ENCODE measurements at places on chromosomes 12 and 14.
A peak's percentile ranks its signal among the peaks of the same experiment; 100 is the strongest.

GRCh38 chr12:12480074-12480473, 82.6 kb downstream of the DUSP16 start:
- no peak for DNase-seq

- DNase-seq, result no peak
Observed at GRCh38 chr12:114439261-114439683, 33.3 kb upstream of the TBX5 start.

DNA sequence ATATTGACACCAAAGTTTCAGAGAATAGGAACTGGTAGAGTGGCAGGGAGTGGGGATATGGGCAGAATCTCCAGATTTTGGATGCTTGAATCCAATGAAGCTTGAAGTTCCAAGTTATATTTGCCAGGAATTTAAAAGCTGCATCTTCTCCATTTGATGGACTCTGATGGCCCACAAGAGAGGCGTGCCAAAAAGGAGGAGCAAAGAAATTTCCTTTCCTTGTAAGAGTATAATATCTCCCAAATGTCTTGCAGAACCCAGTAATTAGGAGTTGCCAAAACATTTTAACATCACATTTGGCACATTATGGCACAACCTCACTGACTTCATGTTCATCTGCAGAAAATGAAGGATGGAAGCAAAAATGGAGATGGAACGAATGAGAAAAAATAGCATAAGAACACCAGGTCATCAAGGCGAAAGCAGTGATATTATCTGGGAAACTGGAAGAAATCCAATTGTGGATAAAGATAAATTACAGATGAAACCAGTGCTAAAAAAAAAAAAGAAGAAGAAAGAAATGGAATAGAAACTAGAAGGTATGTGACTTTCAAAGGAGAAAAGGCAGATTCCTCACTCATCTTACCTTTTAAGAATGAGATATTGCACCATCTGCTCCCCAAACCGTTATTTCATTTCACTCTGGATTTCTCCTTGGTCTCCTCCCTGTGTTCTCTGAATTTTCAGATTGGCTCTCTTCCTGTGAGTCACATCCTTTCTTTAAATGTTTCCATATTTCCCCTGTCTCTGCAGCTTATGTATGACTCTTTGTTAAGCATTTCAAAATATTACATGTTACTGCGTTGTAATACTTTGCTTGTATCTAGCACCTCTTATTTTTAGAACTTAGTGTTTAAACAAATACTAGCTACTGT, 13.5 kb upstream of the FLRT2 start:
- DNase-seq, result no peak

GRCh38 chr14:50035214-50035613, 81.2 kb downstream of the VCPKMT start:
- no peak for DNase-seq

DNA sequence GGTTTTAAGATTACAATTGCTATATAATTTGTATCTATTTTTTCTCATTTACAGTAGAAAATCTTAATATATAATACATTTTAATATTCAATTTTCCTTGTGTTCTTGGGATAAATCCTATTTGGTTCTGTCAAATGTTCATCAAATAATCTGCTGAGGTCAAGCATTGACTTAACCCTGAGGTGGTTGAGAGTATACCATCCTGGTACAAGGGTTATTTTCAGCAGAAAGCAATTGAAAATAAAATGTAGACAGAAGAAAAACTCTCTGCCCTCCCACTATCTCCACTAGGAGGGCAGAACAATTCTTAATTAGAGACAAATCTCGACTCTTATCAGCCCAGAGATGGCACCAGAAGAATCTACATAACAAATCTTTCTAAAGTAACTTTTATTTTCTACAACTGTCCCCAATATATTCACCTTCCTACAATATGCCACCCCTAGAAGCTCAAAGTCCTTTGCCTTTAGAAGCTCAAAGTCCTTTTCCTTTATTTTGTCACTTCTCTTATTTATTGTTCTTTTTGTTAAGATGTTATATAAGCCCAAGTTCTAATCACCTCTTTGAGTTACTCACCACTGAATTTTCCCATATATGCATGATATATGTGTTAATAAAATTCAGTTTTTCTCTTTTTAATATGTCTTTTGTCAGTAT, 57.9 kb upstream of the ERGIC2 start:
- DNase-seq, result no peak

DNA sequence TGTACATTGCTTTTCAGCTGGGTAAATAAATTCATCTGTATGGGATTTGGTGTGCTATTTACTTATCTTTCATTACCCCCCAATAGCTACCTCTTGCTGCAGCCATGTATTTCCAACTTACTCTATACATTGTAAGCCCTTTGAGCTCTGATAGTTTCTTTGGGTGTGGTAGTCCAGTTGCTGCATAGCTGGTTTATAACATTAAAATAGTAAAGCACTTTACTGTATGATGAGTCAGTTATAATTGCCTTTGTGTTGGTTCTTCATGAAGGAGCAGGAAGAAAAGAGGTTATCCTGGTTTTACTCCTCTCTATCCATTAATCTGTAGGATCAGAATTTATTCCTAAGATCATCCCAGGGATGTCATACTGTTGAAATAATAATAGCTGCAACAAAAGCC, 15.7 kb downstream of the TBC1D30 start:
- no peak for DNase-seq

- no peak for DNase-seq
Observed at GRCh38 chr12:4171742-4172141, 101.8 kb upstream of the CCND2 start.

GRCh38 chr12:6205144-6205539, 4.9 kb downstream of the CD9 start:
- peak; percentile 75 for DNase-seq

DNA sequence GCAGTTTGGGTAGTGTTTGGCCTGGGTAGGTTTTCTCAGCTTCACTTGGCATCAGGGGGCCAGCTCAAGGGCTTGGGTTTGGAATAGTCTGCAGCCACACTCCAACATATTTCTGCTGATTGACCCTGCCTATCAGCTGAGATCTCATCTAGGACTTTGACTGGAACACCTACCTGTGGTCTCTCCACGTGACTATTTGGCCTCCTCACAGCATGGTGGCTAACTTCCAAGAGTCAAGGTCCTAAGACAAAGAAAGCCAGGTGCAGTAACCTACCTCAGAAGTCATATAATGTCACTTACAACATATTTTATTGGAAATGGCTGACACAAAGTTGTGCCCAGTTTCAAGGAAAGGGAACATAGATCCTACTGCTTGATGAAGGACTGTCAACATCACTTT, 481.0 kb downstream of the EGLN3 start:
- DNase-seq, result no peak

GRCh38 chr12:62718762-62719426, 216.1 kb downstream of the PPM1H start:
- DNase-seq, result no peak

GRCh38 chr14:91152499-91152898, 38.6 kb downstream of the DGLUCY start:
- no peak for DNase-seq

DNA sequence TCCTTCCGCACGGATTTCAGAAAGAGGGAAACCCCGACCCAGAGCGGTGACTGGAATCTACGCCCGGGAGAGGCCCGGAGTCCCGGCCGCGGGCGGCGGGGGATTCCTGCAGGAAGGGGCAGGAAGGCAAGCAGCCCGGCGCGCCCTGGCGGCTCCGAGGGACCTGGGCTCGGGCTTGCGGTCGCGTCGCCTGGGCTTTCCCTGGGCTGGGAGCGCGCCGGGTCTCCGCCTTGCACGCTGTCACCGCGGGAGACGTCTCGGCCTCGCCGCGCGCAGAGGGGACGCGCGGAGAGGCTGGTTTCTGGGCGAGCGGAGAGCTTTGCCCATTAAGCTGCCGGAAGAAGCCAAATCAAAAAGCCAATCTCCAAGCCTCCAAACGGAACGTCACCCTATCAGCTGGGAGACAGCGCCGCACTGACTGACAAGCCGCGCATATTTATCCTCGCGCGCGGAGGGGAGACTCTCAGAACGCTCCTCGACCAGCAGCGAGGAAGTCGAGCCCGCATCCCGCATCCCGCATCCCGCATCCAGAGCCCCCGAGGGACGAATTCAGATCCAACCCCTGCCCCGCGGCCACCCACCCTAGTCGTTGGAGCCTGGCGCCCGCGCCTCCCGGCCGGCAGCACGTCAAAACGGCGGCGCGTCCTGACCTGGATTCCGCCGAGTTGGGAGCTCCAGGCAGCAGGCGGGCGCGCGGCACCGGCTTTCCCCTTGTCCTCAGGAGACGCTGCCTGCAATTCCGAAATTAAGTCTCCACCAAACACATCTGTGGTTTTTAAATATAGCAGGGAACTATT, at the start of gene SLC8A3:
SLC8A3 (minus strand) TSS at position 293 of the 797 bp plus-strand sequence. CDS start 20,529 bp downstream, outside the sequence.
- no peak for DNase-seq

- DNase-seq, result no peak
Observed at GRCh38 chr12:71124835-71125460, 32.9 kb downstream of the TSPAN8 start.

DNA sequence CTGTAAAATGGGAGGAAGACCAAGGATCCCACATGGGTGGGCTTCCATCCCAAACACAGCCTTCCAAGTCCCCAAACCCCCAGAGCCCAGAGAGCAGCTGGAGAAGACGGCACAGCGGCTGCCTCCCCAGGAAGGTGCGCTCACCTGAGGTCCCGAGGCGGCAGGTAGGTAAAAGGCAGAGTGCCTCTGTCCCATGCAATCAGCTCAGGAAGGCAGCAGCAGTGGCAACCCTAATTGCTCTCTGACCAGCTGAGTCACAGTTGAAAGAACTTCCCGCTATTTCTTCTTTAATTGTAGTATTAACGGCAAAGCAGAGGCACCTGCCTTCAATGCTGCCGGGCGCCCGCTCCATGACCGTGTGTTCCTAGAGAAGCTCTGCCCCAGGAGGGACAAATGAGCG, 91.1 kb upstream of the BCL11B start:
- DNase-seq, result no peak

DNA sequence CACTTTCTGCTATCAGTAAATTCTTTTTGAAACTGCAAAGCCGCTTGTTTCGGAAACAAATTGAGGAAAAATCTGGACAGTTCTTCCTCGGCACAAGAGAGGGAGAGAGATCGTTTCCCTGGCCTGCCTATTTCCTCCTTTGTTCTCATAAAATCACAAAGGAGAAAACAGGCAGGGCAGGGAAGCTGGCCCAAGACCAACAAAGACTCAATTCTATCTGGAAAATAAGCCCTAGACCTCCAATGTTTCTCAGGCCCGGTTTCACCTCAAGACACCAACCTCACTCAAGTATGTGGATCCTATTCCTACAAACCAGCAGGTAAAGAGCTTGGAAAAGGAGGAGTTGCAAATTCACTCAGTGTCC, 19.5 kb downstream of the DICER1 start:
- DNase-seq, result no peak

GRCh38 chr14:37595809-37596621, 586 bp downstream of the TTC6 start:
- no peak for DNase-seq

GRCh38 chr12:92210071-92210470, 64.4 kb upstream of the BTG1 start:
- DNase-seq, result no peak

DNA sequence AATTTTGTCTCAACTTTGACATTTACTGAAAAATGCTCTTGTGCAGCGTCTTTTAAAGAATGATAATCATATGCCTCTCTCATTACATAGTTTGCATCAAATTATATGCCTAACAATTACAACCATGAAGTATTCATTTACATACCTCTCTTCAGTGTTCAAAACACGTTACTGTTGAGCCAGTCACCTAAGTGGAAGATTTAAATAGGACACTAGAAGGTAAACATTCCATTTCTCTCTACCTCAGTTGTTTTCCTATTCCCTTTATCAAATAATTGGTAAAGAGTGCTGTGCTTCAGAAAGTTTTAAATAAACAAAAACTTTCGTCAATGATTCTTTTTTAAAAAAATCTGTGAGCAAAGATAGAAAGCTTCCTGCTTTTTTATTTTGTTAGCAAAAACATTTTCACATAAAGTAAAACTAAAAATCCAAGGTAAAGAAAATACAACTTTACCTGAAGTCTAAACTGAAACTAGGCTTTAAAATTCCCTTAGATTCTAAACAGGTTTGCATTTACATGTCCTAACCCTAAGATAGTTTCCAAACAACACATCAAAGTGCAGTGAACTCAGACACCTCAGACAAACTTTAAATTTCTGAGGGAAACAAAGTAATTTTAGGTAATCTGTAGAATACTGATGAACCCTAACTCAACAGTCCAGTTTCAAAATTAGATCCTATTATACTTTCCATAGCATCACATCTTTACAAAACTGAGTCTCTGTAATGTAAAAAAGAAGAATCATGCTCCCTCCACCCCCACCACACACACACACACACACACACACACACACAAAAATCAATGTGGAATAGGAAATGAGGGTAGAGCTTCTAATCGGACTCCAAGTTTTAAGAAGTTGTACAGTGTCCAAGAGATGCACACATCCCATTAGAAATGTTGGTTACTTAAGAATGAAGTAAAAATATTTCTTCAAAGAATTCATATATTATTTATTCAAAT, 46.2 kb downstream of the PAWR start:
- DNase-seq, result no peak

DNA sequence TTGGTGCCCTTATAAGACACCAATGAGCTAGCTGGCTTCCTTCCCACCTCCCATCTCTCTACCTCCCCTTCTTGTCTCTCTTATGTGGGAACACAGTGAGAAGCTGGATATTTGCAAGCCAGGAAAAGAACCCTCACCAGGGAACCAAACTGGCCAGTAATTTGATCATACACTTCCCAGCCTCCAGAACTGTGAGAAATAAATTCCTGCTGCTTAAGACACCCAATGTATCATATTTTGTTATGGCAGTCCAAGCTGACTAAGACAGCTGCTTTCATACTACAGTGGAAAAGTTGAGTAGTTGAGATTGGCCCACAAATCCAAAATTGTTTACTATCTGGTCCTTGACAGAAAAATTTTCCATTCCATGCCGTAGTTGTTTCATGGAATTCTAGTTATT, 269.0 kb downstream of the KCNH5 start:
- no peak for DNase-seq
